ENCODE measurements at places on chromosomes 7 and 10.

- no peak for DNase-seq
Observed at GRCh38 chr7:158216198-158216597, 371.4 kb downstream of the PTPRN2 start.

- DNase-seq: no peak
Observed at GRCh38 chr10:59907918-59908807, 1.8 kb upstream of the CCDC6 start.

- DNase-seq: no peak
Observed at GRCh38 chr7:24137338-24137737, 146.7 kb upstream of the NPY start.

- DNase-seq: no peak
Observed at GRCh38 chr7:131108212-131108940, 219.3 kb upstream of the MKLN1 start.

GRCh38 chr7:26305090-26305868 is 13.6 kb downstream of the SNX10 start:
- DNase-seq: no peak

DNA sequence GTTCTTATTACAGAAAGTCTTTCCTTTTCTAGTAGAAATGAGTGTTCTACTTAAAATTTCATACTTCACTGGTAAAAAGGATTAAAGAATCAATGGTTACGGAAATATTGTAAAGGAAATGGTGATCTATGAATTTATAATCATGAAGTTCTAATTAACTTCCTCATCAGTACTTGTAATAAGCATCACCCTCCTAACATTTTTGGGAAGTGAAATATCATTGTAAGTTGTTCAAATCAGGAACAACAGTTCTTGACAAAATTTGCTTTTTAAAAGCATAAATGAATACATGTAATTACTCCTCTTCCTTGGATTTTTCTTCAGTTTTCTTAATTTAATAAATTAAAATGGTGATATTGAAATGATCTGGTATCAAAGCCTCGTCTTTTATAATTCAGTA is 5.6 kb upstream of the PCGF5 start:
- DNase-seq: no peak
